ENCODE measurements at places on chromosomes 2 and 18.

GRCh38 chr2:169009865-169010579, 21.1 kb downstream of the ABCB11 start:
- no peak for DNase-seq

DNA sequence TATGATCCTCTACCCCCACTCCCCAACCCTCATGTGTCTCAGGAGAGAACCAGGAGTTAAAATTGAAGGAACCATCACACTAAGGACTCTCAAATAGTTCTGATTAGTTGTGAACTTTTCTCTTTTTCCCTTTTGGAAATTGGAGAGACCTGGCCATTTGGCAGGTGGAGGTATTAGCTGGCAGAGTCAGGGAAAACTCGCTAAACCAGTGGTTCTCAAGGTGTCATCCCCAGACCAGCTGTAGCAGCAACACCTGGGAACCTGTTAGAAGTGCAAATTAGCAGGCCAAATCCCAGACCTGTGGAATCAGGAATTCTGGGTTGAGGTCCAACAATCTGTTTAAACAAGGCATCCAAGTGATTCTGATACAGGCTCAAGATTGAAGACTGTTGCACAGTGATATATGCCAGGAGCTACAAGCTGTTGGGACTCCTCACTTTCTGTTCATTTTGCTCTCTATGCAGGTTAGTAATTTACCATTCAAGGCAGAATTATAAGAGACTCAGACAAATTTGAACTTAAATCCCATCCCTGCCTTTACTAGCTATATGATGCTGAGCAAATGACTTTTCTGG, 2.8 kb upstream of the TMEM131 start:
- DNase-seq: no peak

DNA sequence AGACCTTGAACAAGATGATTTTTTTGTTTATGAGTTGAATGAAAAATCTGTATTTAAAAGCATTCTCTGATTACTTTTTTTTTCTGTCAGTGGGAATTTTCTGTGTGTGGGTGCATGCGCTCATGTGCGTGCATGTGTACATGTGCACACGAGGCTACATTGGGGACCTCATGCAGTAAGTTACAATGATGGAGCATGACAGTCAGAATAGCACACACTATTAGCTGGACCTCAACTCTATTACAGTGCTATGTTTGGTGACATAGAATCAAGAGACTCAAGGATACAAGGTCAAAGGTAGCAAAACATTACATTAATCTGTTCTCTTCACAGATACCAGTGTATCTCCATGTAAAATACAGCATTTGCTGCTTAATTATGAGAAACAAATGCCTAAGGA, 276.8 kb upstream of the FIGN start:
- no peak for DNase-seq

- no peak for DNase-seq
Measured at GRCh38 chr2:98084869-98085238, 2.1 kb upstream of the VWA3B start.

DNA sequence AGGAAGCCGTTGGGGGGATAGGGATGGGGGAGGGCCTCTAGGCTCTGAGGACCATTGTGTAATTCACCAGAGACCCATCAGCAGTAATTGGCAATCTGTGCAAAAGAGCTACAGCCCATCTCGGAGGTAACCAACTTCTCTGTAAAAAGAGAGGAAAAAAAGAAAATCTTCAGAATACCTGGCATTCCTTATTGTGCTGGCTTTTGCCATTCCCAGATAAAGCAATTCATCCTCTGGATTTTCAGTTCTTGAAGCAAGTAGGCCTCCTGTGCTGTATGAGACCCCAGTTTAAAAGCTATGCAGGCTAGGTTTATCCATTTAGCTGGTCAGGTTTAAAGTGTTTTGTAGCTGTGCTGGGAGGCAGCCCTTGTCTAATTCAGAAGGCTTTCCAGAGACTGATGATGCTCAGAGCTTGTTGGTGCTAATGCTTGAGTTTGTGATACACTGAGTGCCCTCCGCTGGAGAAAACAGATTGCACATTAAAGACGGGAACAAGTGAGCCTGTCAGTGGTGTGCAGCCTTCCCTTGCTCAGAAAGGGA, at the start of gene LRRTM4:
Gene LRRTM4, minus strand, starts transcription at position 446 of the 540 bp plus-strand sequence.
- no peak for DNase-seq

Data from CD4-positive, alpha-beta T cell treated with Interleukin-10 for 1 hour (primary cell).